K562 (cell line): ENCODE measurements at places on chromosomes 4 and X.

GRCh38 chr4:153651587-153651986, 32.5 kb upstream of the TLR2 start:
- peaks cover 18% of the 10 kb centered on the region for H3K27me3 ChIP-seq
- no peak overlapping the region for H3K4me3 ChIP-seq
- no peaks in the 10 kb centered on the region; the same call in 2 of the 3 replicates for H3K4me1 ChIP-seq
- H3K36me3 ChIP-seq, result no peaks in the 10 kb centered on the region
- no peak overlapping the region for H3K27ac ChIP-seq
- DNase-seq, result no peak

DNA sequence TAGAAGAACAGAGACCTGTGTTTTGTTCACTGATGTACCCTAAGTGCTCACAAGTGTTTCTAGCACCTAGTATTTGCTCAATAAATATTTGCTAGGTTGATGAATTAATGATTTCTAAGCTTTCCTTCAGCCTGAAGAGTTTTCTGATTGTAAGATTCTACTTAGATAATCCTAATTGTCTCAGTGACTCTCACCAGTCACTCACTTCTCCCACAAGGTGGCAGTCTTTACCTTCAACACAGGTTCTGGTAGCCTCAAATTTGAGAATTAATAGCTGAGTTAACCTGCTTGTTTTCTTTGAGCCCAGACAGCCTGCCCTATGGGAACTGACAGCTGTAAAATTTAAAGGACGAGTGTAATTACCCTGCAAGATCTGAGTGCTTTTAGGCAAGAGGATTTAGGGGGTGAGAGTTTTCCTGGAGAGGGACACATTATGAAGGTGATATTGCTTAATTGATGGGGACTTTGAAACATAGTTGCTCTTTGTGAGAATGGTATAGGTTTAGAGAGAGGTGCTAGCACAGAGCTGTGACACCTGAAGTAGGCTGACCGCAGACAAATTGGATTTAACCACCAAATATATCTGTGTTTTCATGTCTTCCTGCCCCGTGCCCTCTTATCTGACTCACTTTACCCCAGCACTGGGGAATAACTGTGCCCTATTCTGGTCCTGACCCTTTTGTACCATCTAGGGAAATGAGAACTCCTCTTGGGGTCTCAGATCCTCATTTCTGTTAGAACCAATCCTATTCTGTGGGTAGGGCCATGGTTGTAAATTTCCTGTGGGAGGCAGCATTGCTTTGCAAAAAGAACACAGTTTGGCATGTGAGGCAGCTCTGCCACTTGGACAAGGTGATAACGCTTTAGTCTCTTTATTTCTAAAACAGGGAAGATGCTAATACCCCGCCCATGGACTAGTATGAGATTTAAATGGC, 27.7 kb downstream of the CD38 start:
- H3K4me3 ChIP-seq, result no peak overlapping the region
- no peaks in the 10 kb centered on the region for H3K27me3 ChIP-seq
- no peaks in the 10 kb centered on the region for H3K36me3 ChIP-seq
- DNase-seq, result peak; percentile 62

GRCh38 chr4:29900336-29900735, 819.8 kb upstream of the PCDH7 start:
- H3K4me3 ChIP-seq, result no peak overlapping the region
- no peak for DNase-seq
- no peaks in the 10 kb centered on the region for H3K36me3 ChIP-seq
- H3K4me1 ChIP-seq, result no peaks in the 10 kb centered on the region
- H3K27ac ChIP-seq, result no peak overlapping the region

- DNase-seq, result no peak
- H3K36me3 ChIP-seq, result no peaks in the 10 kb centered on the region
- H3K4me1 ChIP-seq, result no peaks in the 10 kb centered on the region
- no peak overlapping the region for H3K4me3 ChIP-seq
Observed at GRCh38 chr4:86302251-86302650, 57.6 kb downstream of the MAPK10 start.

- no peaks in the 10 kb centered on the region for H3K36me3 ChIP-seq
- H3K4me3 ChIP-seq, result no peak overlapping the region
- H3K4me1 ChIP-seq, result peaks cover 27% of the 10 kb centered on the region
- H3K27ac ChIP-seq, result no peak overlapping the region
Observed at GRCh38 chr4:151669990-151670389, 90.8 kb downstream of the GATB start.

DNA sequence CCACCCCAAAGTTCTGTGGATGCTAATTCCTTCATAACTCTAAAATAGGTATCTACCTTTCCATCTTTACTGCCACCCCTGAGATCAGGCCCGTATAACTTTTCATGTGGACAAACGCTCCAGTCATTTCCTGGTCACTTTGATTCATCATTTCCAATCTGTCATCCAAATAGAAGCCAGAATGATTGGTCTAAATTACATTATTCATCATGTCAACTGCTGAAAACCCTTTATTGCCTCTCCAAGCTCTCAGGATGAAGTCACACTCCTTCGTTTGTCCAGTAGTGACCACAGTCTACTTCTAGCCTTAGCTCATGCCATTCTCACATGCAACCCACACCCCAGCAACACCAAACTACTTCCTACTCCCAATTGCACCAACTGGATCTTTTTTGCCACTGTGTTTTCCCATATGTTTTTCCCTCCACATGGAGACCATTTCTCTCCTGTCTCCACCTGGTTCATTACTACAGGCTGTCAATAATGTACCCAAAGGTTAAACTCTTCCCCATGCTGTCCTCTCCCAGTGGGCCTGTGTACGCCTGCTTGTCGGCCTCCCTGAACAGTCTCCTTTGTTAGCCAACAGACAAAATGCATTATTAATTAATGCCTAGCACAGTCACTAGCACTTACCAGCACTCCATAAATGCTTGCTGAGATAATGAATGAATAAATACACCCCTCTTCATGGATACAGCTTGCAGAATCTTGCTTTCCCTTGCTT, 382.6 kb upstream of the NOCT start:
- H3K36me3 ChIP-seq, result no peaks in the 10 kb centered on the region

GRCh38 chr4:168569931-168570276, 73.1 kb downstream of the PALLD start:
- H3K4me3 ChIP-seq, result no peak overlapping the region
- no peak overlapping the region for H3K27ac ChIP-seq
- H3K4me1 ChIP-seq, result no peaks in the 10 kb centered on the region
- no peaks in the 10 kb centered on the region for H3K27me3 ChIP-seq
- no peaks in the 10 kb centered on the region for H3K36me3 ChIP-seq

- H3K27ac ChIP-seq, result no peak overlapping the region
- H3K27me3 ChIP-seq, result no peaks in the 10 kb centered on the region
- DNase-seq, result no peak
- H3K36me3 ChIP-seq, result no peaks in the 10 kb centered on the region
- H3K4me1 ChIP-seq, result no peaks in the 10 kb centered on the region
- no peak overlapping the region for H3K4me3 ChIP-seq
Observed at GRCh38 chr4:27568236-27568951, 707.8 kb downstream of the STIM2 start.

- H3K4me3 ChIP-seq, result no peak overlapping the region
- no peaks in the 10 kb centered on the region for H3K27me3 ChIP-seq
- no peak overlapping the region for H3K27ac ChIP-seq
- DNase-seq, result no peak
Observed at GRCh38 chrX:52118262-52118661, 49.3 kb upstream of the MAGED4B start.

- no peak for DNase-seq
Observed at GRCh38 chr4:100632163-100632562, 114.3 kb upstream of the EMCN start.

- no peak overlapping the region for H3K4me3 ChIP-seq
- no peaks in the 10 kb centered on the region for H3K27me3 ChIP-seq
- no peak overlapping the region for H3K27ac ChIP-seq
- no peaks in the 10 kb centered on the region for H3K36me3 ChIP-seq
Observed at GRCh38 chrX:34586936-34587335, 70.1 kb downstream of the TMEM47 start.

DNA sequence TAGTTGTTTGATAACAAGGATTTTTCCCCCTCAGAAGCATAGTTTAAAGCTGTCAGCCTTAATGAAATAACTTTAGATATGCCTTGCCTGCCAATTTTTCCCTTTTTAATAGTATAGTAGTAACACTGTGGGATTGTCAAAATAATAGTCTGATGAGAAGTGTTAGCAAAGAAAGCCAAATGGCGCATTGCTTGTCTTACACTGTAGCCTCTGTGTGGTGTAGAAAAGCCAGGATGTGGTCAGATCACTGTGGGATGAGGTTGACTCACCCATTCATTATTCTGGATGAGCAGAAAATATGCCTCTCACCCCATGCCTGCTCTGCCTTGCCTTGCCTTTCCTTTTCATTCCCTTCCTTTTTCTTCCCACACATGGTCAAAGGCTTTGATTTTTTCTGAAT, 257.8 kb upstream of the NRK start:
- no peaks in the 10 kb centered on the region for H3K36me3 ChIP-seq
- no peak for DNase-seq
- no peaks in the 10 kb centered on the region for H3K27me3 ChIP-seq
- no peak overlapping the region for H3K27ac ChIP-seq
- H3K4me1 ChIP-seq, result no peaks in the 10 kb centered on the region

- H3K27me3 ChIP-seq, result no peaks in the 10 kb centered on the region
- peak; percentile 9 for DNase-seq
- no peaks in the 10 kb centered on the region for H3K36me3 ChIP-seq
- no peak within 1 kb of the TSS for H3K4me3 ChIP-seq
- no peak within 1 kb of the TSS for H3K27ac ChIP-seq
Observed at GRCh38 chrX:149711545-149712236, at the start of gene MAGEA11. Gene MAGEA11 (plus strand): TSS chrX:149712060. CDS start chrX:149713160, 1,100 bp downstream.

DNA sequence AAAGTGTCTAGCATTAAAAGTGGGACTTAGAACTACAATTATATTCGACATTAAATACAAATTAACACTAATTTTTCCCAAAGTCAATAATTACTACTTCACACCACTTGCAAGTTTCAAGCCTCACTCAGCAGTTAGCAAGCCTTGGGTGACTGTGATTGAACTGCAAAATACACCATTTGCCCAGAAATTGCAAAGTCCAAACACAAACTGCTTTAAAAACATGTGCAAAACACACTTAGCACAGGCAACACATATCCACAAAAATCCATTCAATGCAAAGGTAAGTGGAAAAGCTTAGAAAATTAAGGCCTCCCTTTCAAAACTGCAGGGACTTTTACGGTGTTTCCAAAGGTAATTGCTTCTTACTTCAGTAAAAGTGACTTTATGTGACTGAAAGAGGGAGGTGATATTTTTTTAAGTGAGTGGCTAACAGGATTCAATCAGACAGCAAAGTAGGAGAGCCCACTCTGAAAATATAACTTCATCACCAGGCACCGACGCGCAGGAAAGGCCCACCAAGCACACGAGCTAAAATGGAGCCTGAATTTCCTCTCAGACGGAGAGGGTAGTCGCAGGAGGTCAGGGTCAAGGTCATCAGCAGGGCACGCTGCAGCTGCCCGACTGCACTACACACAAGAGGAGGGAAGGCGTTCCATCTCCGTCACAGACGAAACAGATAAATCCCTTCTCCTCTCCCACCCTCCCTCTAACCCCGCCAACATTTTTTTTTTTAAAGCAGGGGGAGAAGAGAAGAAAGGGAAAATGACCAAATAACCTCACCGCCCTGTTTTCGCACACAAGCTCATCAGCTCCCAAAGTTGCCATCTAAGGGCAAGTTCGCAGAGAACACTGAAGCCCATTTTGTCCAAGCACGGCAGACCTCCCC, 3.1 kb downstream of the ZNF827 start:
- peaks cover 16% of the 10 kb centered on the region; the same call in 2 of the 3 replicates for H3K27me3 ChIP-seq
- no peak overlapping the region for H3K4me3 ChIP-seq
- H3K27ac ChIP-seq, result no peak overlapping the region

GRCh38 chr4:89586318-89586717, 250.6 kb downstream of the SNCA start:
- H3K27me3 ChIP-seq, result no peaks in the 10 kb centered on the region
- no peak overlapping the region for H3K4me3 ChIP-seq
- H3K36me3 ChIP-seq, result no peaks in the 10 kb centered on the region
- H3K27ac ChIP-seq, result no peak overlapping the region
- no peak for DNase-seq

- H3K4me3 ChIP-seq, result no peak overlapping the region
- no peaks in the 10 kb centered on the region for H3K27me3 ChIP-seq
- no peaks in the 10 kb centered on the region for H3K36me3 ChIP-seq
- no peaks in the 10 kb centered on the region for H3K4me1 ChIP-seq
- H3K27ac ChIP-seq, result no peak overlapping the region
- no peak for DNase-seq
Observed at GRCh38 chrX:97527725-97528124, 644.0 kb downstream of the RPA4 start.
